ENCODE measurements at places on chromosomes 1 and 21.

GRCh38 chr1:241355311-241356010 is 1.5 kb downstream of the RGS7 start:
- no peak for DNase-seq

DNA sequence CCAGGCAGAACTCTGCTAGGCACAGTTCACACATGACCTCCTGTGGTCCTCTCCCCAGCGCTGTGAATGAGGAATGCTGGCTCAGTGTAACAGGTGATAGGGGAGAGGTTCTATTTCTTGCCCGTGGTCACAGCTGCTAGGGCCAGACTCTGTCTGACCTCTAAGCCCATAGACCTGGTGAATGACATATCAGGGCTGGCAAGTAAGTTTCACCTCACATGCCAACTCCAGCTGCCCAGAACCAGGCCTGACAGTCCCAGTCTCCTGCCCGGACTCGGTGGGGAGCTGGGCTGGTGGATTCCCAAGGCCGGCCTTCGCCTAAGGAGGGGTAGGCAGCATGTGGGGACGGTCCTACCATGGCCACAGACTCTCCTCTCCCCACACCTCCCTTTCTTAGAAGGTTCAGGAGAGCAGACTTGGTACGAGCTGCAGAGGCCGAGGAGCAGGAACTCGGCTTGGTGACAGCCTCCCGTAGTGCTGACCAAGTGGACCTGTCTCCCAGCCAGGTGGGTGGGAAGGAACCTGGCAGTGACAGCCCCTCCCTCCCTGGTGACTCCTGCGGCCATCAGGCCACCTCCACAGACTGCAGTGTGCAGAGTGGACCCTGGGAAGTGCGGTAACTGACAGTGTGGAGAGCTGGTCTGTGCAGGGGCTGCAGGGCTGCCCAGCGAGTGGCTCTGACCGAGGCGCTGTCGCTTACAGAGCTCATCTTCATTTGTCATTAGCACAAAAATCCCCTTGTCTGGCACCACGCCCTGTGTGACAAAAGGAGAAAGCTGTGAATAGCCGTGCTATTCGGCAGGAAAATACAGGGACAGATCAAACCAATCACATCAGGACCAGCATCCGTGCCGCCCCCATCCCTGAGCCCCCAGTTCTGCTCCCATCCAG is 74.6 kb downstream of the SCCPDH start:
- no peak for DNase-seq

GRCh38 chr1:233261206-233261605 is 34.3 kb downstream of the PCNX2 start:
- DNase-seq, result no peak

DNA sequence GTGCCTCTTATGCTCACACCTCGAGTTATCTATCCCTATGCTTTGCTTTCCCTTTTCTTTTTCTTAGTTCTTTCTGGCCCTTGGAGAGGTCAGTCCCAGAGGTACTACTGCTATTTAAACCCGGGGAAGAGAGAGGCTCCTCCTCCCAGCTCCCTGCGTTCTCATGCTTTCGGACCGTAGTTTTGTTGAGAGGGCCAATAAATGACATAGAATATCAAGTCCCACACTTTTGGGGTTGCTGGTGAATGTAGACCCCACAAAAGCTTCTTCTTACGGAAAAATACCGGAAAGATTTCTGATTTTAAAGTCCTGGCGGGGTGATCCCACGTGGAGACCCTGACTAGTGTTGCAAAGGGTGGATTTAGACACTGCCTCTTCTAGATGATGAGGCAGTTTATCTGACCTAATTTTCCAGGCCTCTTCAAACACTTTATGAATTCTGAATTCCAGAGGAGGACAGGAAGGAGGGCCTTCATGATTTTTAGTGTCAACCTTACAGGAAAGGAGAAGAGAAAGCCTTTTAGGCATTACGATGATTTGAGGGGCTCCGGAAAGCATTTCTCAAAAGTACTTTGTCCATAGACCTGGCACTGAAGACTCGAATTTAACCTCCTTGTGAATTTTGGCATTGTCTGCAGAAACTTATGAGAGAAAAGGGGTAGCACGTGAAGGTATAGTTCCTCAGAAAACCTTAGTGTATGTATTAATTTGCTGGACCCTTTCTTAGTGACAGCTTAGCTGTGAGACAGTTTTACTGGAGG is 694 bp downstream of the TMEM167B start:
- DNase-seq, result no peak

GRCh38 chr1:188224263-188224662 is 1395.5 kb downstream of the PLA2G4A start:
- DNase-seq, result no peak

DNA sequence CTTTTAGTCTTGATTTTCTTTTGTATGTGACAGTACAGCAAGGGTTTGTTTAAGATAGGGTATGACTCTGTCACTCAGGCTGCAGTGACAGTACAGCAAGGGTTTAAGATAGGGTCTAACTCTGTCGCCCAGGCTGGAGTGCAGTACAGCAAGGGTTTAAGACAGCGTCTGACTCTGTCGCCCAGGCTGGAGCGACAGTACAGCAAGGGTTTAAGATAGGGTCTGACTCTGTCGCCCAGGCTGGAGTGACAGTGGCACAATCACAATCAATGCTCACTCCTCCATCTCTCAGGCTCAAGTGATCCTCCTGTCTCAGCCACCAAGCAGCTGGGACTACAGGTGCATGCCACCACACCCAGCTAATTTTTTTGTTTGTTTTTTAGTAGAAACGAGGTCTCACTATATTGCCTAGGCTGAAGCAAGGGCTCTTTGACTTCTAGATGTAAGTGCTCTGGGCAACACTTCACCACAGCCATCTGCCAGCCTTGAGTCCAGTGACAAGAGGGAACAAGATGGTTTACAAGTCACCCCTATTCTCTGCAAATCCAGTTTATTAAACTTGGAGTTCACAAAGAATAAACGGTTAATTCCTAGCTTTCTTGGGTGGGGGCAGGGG is 965 bp upstream of the SH2D5 start:
- DNase-seq, result no peak

DNA sequence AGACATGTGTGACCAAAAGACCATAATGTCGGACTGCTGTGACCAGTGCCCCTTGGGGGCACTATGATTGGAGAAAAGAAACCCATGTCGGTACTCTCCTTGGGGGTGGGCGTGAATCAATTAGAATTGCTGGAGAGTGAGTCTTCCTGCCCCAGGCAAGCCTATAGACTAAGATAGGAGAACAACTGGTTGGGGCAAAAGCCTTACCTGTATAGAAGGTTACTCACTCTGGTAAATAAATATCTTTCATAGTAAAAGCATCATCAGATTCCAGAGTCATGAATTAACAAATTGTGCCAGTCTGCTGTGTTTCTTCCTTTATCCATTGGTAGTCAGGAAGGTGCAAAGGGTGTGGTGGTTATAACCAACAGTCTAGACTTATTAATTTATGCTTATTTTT is 2.9 kb upstream of the PTGFRN start:
- no peak for DNase-seq

- no peak for DNase-seq
Observed at GRCh38 chr1:170271430-170272161, 125.8 kb downstream of the NTMT2 start.

DNA sequence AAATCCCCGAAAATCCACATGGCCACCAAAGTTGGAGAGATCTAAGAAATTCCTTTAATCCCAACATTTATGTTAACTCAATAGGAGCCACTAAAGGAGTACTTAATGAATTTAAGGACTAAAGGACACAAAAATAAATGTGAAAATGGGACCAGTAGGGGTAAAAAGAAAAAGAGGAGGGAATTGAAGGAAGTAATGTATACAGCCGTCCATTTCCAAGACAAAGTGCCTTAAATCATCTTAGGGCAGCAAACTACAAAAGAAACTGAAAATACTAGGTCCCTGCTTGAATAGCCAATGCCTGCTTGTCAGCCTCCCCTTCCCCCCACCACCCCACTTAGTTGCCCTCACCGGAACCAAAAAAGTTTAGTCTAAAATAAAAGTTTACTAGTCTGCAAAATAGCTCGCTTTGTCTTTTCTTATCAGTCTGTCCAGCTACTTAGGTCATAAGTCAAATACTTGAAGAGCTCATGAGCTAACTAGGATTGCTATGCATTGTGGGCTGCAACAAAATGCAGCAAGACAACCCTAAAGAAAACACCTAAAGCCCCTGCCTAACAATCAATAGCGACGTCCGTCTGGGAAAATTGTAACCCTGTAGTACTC is 66.3 kb upstream of the TLR5 start:
- no peak for DNase-seq

- DNase-seq, result no peak
Observed at GRCh38 chr1:94248956-94249688, 11.7 kb upstream of the ARHGAP29 start.

DNA sequence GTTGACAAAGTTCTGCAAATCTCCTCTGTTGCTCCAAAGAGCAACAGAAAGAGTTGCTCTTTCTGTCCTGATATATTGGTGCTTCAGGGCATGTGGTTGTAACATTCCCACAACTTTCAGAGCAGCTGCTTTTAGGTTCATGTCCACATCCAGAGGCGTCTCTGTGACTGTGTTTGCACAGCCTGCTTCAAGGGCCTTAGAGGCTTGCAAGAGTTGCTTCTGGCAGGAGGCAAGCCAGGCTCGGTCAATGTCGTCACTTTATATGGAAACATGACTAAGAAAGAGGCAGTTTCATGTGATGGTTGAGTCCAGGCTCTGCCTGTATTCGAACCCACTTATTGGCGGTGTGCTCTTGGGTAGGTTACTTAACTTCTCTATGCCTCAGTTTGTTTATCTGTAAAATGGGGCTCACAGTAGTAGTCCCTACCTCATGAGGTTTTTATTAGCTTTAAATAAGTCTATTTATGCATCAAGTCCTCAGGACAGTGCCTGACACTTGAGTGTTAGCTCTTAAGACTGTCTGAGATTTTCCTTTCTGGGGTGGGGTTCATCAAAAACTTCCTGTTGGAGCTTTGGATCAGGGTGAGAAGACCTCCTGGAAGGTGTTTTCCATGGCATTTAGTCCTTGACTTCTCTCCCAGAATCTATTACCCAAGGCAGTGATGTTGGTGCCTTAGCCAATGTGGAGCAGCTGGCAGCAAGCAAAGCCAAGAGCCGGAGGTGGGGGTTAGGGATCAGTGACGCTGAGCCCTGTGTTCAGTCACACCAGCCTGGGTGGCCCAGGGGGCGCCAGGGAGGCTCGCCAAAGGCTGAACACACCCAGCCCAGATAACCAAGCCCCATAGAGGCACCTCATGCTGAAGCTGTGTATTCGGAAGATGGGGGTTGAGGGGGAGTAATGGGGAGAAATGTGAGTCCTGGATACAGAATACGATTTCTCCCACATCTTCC is 18.9 kb downstream of the LHX4 start:
- no peak for DNase-seq

DNA sequence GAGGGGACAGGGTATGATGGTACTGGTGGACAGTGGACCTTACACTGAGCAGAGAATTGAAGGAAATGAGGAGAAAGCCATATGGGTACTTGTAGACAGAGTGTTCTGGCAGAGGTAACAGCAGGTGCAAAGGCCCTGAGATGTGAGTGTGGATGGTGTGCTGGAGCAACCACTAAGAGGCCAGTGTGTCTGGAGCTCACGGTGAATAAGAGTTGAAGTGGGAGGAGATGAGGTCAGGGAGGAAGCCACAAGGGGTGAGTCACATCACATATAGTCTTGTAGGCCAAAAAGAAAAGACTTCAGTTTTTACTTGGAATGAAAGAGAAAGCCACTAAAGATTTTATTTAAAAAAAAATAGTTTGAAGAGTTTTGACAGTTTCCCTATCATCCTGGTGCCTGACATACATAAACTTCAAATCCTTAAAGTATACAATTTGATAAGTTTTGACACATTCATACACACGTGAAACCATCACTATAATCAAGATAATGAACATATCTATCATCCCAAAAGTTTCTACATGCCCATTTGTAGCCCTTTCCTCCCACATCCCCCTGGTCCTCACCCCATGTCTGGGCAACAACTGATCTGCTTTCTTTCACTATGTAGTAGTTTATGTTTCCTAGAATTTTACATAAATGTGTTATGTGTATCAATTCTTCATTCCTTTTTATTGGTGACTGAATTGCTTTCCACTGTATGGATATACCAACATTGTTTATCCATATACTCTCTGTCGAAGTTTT is 148.4 kb downstream of the GPATCH2 start:
- DNase-seq, result no peak

DNA sequence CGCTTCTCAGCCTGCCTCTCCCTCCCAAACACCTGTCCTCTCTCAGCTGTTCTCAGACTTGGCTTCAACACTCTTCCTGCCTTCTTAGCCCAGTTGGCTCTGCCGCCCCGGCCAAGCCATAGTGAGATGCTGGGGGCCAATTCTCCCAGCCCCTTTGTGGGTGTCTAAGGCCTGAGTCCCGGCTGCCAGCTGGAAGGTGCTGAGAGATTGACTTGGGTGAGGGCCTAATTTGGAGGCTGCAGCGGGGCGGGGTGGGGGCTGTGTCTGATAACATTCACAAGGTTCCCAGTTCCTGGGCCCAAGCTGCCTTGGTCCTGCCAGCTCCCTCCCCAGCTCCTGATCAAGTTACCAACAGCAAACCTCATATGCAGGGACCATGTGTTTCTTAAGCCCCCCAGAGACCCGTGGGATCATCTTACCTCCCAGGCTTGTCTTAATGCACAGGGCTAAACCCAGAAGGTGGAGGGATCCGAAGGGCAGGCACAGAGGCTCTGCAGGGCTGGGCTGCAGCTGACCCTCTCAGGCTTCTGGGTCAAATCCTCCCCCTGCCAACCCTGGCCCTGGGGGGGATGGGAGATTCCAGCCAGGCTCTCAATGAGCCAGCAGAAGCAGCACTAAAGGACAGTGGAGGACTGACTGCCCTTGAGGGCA is 9.8 kb downstream of the INKA2 start:
- DNase-seq, result no peak

DNA sequence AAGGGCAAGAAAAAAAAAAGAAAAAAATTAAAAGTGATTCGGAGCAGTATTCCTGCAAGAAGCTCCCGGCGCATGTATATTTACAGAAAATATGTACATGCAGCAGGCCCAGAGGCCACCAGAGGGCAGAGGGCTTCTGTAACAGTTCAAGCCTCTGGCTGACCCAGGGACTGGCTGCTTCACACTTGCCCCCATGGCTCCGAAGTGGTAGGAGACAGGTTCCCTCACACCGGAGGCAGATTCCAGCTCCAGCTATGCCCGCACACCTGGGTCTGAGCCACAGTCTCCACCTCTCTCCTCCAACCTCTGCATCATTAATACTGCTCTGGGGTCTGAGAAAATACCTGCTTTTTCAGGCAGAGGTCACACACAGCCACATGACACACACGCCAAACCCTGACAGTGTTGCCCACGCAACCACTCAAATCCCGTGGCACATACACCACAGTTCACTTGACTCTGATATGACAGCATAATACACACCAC is 2.2 kb upstream of the ARHGAP30 start:
- DNase-seq, result peak; percentile 85
